ENCODE measurements at places on chromosomes 3 and 15.

DNA sequence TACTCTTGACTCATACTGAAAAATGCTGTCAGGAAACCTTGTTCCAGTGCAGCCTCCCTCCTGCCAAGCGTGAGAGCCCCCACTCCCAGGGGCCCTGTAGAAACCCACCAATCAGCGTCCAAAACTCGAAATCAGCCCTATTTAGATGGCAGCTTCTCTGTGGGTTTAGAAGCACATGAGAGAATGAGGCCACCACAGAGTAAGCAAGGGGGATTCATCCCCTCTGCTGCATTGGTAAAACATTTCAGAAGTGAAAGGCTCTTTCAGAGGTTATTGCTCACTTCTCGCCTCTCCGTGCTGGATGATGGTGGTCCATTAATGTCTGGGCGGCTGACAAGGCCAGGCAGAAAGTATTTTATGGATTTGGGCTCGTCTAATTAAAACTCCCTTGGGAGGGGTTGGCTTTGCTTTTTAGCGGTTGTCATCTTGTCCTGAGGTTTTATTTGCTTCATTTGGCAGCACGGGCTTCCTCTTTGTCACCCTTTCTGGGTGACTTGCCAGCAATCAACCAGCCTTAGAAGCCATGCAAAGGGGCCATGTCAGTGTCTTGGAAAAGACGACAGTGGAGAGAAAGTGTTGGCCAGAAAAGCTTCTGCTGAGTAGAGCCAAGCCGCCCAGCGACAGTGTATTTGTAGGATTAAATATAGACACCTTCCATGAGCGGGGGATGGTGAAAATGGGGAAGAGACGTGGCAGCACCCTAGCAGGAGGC, 145.5 kb downstream of the ATP10A start:
- no peak for DNase-seq

GRCh38 chr3:4656626-4657328, 163.6 kb downstream of the ITPR1 start:
- DNase-seq = no peak

- no peak for DNase-seq
These were observed 45.2 kb downstream of the KLHL25 start for GRCh38 chr15:85749261-85750151.

DNA sequence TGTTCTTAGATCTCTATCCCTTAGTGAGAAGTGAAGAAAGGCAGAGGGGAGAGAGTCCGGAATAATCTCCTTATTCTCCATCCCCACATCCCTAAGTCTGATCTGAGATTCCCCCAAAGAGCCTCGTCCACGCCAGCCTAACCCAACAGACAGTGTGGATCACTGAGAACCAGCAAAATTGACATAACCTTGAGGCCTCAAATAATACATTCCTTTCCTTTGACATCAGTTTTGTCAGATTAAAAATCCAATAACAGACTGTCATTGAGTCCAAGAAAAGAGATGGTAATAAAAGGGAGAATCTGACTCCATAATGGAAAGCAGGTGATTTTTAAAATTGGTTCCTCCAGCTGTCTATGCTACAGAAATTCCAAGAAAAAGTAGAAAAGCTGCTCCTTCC, 7.7 kb upstream of the SIAH2 start:
- DNase-seq = no peak

GRCh38 chr3:107356706-107357105, 20.5 kb upstream of the CCDC54 start:
- DNase-seq = no peak

All from GDM1 (cell line).